Fibroblast of skin of right biceps (primary cell): ENCODE measurements at places on chromosomes 16 and 17.

DNA sequence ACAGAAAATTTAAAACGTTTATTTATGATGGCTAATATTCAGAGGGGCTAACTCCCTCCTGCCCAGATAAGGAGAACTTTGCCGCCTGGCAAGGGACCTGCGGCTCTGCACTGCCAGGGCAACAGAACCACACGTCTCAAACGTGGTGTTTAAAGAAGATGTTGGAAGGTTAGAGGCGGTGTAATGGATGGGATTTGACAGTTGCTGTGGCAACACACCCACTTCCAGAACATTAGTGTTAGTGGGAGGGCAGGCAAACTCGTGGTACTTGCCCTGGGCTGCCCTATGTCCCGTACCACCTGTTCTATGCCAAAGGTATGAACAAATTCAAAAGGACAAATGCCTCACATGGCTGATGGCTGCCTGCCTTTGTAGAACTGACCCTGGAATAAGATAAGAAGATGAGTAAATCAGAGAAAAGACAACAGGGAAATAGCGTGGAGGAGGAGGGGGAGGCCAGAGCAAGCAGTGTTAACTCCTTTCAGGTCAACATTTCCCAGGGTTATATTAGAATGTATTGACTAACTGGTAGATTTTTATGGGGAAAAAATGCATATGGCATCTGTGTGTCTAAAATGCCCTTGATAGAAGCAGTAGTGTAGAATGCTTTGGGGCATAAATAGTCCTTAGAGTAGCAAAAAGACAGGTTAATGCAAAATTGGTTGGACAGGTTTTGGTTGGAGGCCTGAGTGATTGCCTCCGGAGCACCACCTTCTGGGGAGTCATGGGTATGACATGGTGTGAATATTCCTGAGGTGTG lies 30.8 kb downstream of the HLF start:
- DNase-seq, result peak; percentile 36

DNA sequence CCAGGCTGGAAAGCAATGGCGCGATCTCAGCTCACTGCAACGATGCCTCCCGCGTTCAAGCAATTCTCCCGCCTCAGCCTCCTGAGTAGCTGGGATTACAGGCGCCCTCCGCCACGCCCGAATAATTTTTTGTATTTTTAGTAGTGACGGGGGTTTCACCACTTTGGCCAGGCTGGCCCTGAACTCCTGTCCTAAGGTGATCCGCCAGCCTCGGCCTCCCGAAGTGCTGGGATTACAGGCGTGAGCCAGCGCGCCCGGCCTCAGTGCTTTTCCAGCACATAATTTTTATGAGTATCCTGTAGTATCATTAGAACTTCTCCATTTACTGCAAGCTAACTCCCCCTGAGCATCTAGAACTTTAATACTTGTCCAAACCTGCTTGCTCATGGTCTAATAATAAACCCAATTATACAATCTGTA lies 1.8 kb downstream of the UBE2G1 start:
- DNase-seq, result no peak

DNA sequence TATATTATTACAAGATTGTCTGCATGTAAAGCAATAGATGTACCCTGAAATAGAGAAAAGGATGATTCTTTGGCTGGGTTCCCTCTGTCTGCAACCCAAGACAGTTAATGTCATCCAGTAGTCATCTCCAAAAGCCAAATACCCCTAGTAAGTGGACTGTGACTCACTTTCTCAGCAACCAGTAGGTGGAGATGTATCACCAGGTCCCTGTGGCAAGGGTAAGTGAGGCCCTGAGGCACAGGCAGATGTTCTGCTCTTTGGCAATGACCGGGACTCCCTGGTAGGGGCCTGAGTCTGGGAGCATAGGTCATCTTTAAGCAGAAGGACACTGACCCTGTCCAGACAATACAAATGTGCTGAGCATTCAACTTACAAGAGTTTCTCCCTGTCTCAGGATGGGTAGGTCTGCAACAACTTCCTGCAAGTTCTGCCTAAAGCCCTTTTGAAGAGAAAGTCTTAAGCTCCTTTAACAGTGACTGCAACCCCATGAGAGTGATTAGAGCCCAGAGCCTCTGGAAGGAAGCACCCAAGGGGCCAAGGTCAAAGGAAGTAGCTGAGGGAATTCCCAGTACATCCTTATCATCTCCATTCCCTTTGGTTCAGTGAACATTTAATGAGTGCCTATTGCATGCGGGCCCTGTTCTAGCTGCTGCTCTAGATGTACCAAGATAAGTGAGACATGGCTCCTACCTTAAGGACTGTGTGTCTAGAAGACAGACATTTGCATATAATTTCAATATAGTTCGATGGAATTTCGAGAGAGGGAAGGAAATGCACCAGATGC lies 31.9 kb downstream of the PMP22 start:
- DNase-seq, result peak; percentile 63

GRCh38 chr16:11053916-11054460 lies 109.6 kb downstream of the CLEC16A start:
- no peak for DNase-seq

DNA sequence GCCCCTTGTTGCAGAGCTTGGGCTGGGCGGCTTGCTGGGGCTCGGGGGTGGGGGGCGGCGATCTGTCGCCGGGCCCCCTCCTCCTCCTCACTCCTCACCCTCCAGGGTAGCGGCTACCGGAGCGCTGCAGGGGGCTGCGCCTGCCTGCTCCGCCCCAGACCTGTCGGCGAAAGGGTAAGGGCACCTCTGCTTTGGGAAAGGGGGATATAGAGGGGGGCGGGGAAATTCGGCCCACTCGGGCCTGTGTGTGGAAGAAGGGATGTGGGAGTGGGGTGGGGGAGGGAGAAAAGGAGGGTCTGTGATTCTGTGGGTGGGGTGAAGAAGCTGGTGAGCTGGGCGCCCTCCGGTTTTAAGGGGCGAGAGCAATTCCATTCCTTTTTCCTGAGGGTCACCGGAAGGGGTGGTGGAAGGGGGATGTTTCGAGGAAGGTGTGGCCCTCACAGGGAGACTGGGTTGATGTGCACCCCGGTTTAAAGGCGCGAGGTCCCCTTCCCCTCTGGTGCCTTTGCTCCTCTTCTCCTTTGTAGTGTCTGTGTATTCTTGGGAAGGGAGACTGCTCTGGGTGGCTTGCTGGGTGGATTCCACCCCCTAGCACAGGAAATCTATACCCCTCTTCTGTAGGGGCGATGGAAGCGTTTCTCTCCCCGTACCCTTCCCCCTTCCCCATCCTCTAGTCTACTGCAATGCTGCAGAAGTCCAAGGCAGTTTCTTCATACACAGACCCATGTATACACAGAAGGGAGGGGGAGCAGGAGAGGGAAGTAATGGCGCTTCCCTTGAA lies 878 bp downstream of the TAOK1 start:
- peak; percentile 43 for DNase-seq

GRCh38 chr17:7915611-7916384 lies at the start of gene RNF227:
Gene RNF227, minus strand, starts transcription at chr17:7916289. Its CDS starts 94 bp downstream, at chr17:7916195.
- DNase-seq, result peak; percentile 98

GRCh38 chr17:78257810-78258322 lies 26.4 kb downstream of the TMEM235 start:
- DNase-seq, result no peak

GRCh38 chr16:57834936-57835335 lies 32.6 kb upstream of the KIFC3 start:
- peak; percentile 20 for DNase-seq

GRCh38 chr16:53534206-53534605 lies 31.2 kb upstream of the AKTIP start:
- no peak for DNase-seq

GRCh38 chr17:42878924-42879595 lies 21.5 kb upstream of the G6PC1 start:
- no peak for DNase-seq

- DNase-seq, result peak; percentile 18
Observed at GRCh38 chr17:39960524-39961041, 2.2 kb upstream of the GSDMA start.

DNA sequence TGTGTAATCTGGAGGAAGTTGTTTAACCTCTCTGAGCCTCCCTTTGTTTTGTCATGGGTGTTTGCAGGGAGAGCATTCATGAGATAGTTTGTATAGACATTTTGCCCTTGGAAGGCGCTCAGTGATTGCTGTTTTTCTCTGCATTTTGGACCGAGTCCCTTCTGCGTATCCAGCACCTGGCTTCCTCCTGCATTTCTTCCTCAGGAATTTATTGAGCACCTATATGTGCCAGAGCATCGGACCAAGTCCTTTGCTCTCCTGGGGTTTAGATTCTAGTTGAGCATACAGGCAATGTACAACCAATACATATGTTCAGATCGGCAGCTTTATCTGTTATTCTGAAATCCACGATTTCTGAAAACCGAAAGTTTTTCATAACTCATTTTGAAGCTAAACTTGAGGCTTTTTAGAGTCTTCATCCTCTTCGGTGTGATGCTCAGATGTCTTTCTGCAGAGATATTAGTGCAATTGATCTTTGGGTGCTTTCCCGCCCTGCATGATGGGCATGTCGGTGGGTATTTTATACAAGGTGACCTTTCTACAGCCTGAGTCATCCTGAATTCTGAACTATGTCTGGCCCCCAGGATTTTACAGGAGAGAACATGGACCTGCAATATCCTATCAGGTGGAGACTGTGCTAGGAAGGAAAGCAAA lies 4.1 kb downstream of the IL4R start:
- no peak for DNase-seq

DNA sequence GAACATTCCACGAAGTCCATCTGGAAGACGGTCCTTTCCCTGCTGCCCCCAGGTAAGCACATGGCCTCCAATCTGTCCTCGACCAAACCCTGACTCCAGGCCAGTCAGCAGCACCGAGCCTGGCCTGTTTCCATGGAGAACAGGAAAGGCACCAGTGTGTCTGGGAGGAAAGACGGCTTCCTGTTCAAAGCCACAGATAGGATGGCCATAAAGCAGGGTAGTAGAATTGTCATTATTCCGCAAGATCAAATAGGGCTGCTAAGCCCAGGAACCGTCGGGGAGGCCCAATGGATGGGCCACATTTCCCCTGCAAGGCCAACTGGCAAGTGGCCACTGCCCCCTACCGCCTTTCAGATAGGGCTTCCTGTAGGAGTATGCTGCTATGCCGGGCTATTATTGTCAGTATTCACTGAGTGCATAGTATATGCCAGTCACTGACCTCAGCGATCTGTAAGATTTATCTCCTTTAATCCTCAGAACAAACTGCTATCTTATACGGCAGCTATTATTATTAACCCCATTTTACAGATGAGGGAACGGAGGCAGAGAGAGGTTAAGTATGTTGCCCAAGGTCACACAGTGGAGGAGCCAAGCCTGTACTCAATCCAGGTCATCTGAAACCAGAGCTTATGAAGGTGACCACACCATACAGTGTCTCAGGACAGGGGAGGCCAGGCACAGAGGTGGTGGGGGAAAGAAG lies 23.0 kb upstream of the PLCG2 start:
- DNase-seq, result no peak

DNA sequence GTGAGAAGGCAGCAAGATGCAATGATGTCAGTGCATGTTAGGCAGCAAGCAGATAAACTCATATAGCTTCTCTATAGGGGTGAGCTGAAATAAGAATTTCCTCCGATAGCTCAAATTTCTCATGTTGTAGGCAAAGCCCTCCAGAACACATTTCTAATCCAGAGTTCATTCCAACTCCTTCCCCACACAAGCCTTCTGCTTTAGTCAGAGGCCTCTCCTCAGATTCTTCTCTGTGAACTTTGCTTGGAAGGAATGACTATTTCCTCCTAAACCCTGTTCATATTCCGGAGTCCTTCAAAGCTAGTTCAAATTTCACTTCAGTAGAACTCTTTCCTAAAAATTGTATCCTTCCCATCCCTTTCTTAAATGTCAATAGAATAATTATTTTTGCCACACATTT lies 144.8 kb downstream of the KCNJ2 start:
- DNase-seq, result peak; percentile 68

- DNase-seq, result no peak
Observed at GRCh38 chr16:51312363-51313150, 161.5 kb upstream of the SALL1 start.

- DNase-seq, result peak; percentile 17
Observed at GRCh38 chr16:84044118-84044488, 1.5 kb upstream of the SLC38A8 start.

- DNase-seq, result peak; percentile 96
Observed at GRCh38 chr17:38824899-38825761, at the start of gene CWC25. Gene CWC25, minus strand, starts transcription at chr17:38825321. Its CDS starts 138 bp downstream, at chr17:38825183.

DNA sequence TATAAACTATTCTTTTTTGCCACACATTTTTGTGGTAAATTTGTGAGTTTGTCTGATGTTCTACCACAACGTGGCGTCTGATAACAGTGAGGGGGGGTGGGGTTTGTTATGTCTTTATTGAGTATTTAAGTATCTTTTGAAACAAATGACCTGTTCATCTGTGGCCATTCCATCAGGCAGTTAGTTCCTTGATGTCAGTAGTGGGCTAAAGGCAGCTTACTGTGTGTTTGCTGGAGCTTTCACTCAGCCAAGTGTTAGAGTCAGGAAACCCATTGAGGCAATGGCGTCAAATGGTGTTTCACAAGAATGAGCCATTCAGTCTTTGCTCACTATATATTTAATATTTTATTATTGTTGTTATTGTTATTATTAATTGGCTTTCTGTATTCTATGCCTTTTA lies 28.0 kb downstream of the NQO1 start:
- no peak for DNase-seq

- no peak for DNase-seq
Observed at GRCh38 chr16:17215306-17215705, 255.5 kb downstream of the XYLT1 start.

DNA sequence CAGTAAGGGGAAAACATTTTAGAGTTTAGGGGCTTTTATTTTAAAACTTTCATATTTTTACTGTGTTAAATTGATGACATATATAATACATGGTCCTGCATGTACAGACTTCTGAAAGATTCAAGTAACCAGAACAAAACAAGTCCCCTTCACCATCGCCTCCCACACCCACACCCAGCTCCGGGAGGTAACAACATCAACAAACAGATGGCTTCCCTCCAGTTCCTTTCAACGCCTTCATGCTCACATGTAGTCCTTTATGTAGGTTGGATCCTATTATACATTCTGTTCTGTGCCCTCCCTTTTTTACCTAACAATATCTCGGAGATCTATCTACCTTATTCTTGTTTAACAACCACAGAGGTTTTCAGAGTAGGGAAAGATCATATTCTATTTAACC lies 30.5 kb downstream of the GINS3 start:
- no peak for DNase-seq

DNA sequence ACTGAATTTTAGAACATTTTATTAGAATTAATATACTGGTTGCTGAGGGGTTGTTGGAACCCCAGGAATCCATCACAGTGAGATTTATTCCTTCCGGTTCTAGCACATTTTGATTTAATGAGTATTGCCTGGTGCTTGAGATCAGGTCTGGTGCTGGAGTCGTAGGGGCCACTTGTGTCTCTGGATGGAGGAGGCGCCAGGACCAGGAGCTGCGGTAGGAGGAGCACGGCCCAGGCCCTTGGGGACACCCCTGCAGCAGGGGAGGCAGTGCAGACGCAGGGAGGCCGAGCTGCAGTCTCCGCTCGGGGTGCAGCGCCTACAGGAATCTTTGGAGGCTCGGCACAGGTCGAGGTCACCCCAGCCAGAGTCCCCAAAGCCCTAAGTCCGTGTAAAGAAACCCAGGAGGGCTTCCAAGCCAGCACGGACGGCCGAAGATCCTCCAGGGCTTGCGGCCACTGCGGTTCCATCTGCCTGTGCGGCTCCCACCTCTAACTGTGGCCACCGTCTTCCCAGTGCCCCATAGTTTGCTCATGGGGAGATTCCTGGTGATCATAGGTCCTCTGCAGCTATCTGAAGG lies 66.2 kb upstream of the CREBBP start:
- DNase-seq, result no peak

GRCh38 chr17:50148226-50149090 lies 2.0 kb downstream of the PPP1R9B start:
- DNase-seq, result peak; percentile 63

GRCh38 chr17:3678095-3678820 lies 9.6 kb downstream of the EMC6 start:
- DNase-seq, result no peak

GRCh38 chr16:77435272-77435820 lies 512 bp upstream of the ADAMTS18 start:
- no peak for DNase-seq
